Activated CD4-positive, alpha-beta T cell treated with anti-CD3 and anti-CD28 coated beads, Interleukin-2, amount 50 U/mL, for 1 hour (primary cell): ENCODE measurements at places on chromosomes 11 and 22.
A peak's percentile ranks its signal among the peaks of the same experiment; 100 is the strongest.

- no peak for DNase-seq
Observed at GRCh38 chr22:49101225-49101624, 726.4 kb downstream of the BRD1 start.

DNA sequence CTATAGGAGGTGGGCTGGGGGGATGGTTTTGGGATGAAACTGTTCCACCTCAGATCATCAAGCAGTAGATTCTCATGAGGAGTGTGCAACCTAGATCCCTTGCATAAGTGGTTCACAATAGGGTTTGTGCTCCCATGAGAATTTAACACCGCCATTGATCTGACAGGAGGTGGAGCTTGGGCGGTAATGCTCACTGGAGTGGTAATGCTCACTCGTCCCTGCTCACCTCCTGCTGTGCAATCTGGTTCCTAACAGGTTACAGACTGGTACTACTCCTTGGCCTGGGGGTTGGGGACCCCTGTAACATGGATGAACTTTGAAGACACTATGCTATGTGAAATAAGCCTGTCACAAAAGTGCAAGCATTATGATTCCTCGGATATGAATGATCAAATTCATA is 87.0 kb upstream of the CLNS1A start:
- no peak for DNase-seq

DNA sequence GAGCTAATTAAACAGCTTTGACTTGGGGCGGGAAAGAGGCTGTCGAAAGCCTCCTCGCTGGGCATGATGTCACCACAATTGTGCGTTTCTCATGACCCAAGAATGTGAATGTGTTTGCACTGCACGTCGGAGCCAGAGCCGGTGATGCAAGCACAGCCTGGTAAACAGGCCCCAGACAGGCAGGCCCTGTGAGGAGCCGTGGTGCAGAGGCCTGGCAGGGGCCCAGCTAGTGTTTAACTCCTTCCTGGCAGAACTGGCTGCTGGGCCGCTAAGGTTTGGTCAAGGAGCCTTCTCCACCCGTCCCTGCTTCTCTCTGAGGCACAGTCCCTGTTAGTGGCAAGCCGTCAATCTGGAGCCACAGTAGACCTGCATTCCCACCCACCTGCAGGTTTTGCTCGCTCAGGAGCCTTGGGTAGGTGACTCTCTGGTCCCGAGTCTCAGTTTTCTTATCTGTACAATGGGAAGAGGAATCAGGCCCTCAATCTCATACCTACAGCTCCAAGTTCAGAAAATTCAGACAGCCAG is 25.4 kb upstream of the SMTN start:
- DNase-seq: no peak

- no peak for DNase-seq
Observed at GRCh38 chr11:87628026-87628580, 547.1 kb downstream of the RAB38 start.

DNA sequence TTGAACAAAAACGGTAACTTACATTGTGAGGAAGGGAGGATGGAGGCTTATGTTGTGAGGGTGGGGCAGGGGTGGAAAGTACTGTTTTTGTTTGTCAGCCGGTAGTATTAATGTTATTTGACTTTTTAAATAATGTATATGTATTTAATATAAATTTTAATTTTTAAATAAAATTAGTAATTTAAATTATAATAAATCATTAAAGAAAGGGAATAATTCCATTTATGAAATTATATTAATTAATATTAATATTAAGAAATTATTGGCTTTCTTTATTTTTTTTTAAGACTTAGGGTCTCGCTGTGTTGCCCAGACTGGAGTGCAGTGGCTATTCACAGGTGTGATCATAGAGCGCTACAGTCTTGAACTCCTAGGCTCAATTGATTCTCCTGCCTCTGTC is 24.0 kb upstream of the TNRC6B start:
- DNase-seq: no peak

- no peak for DNase-seq
Observed at GRCh38 chr11:37657645-37658044, 1059.6 kb upstream of the RAG2 start.

- DNase-seq: no peak
Observed at GRCh38 chr11:20102397-20102796, 57.9 kb downstream of the DBX1 start.

- no peak for DNase-seq
Observed at GRCh38 chr11:94424662-94425061, 23.4 kb upstream of the GPR83 start.

DNA sequence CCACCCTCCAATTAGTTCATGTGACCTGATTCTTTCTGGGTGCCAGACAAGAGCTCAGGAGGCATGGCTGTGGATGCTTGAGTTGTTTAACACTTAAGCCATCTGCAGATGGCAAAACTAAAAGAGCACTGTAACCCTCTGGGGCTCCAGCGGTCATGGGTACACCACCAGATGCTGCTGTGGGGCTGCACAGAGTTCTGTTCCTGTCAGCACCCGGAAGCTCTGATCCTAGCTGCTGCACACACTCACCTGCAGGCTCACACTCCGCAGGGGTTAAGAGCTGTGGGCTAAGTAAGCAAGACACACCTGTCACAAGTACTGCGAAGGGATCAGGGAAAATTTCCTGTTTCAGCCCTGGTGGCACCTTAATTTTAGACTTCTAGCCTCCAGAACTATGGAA is 307.8 kb downstream of the C11orf87 start:
- no peak for DNase-seq

DNA sequence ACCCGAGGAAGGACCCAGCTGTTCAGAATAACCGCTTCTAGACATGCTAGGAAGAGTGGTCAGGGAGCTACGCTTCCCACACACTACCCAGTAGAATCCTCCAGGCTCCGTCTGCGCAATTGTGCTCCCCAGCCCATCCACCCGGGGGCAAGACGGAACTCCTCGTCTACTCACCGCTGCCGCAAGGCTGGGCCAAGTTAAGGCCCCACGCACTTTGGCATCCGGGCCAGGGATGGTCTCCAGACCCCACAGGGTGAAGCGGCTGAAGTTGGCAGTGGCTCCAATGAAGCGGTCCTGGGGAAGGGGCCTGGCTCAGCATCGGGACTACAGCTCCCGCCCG is 757 bp downstream of the RNASEH2C start:
- DNase-seq: no peak

DNA sequence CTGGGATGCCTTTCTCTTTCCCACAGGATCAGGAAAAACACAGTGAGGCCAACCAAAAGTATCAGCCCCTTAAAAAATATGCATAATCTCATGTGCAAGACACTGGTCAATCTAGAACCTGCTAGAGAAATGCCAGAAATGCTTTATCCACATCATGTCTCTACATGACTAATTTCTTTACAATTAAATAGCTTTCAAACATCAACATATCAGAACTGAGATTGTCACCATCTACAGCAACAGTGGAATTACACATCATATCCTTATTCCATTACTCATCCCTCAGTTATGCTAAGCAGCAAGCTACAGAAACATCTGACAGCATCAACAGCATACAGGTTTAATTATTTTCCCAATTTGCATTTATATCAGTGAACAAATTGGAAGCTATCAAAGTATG is 78.8 kb downstream of the DDIAS start:
- no peak for DNase-seq

- DNase-seq: no peak
Observed at GRCh38 chr22:25930083-25930482, 188.1 kb downstream of the MYO18B start.

DNA sequence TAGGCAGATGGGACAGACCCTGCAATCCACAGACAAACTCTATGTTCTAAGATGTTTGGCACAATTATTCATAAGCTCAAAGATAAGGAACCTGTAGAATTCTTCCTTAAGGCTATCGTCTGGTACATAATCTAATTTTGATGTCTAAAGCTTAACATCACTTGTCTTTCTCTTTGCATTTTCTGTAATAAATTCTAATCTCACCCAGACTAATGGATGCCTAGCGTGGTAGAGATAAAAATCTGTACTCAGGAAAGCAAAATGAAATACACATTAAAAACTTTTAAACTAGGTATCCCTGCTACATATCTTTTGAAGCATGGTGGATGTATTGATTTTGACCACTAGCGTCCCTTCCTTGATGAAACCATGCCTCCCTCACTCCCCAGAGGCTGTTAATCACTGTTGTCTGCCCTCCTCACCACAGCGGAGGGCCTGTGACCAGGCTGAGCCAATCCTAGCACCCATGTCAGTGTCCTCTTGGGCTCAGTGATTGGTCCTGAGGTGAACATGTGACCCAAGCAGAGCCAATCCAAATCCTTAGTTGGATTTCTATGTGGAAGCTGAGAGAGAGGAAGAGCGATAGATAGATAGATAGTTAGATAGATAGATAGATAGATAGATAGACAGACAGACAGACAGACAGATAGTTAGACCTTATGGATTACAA is 82.2 kb upstream of the GRK3 start:
- no peak for DNase-seq

DNA sequence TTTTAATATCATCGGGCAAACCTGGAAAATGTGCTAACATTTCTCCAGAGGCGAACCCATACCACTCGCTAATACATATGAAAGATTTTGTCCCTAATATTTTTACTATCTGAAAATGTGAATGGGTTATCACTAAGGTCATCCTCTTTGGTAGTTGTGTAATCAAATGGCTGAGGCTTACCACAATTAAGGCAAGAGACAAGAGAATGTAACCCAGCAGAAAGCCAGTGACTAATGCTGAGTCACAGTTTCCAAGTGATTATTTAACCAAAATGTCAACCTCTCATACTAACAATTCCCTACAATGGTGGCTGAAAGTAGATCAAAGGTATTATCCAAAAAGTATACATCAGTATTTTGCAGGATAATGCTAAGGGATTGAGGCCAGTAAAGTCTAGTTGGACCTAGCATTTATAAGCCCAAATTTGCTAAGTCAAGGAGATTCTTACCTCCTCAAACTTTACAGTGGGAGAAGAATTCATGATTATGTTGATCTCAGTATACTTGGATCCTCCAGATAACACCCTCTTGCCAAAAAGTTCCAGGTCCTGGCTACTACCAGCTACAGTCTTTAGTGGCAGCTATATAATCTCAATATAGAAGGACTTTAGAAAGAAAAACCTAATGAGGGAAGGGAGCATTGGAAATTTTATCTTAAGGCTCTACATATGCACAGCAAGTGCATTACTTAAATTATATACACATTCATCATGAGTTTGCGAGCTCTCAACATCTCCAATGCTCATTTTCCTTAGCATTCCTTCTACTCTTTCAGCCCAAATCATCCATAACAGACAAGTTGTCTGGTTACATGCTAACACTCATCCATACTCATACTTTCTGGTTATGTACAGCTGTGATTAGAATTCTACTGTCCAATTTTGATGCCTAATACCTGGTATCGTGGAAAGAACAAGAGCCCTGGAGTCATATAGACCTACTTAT is 25.4 kb downstream of the SIK3 start:
- DNase-seq: no peak

- peak; percentile 9 for DNase-seq
Observed at GRCh38 chr22:18110194-18110953, at the start of gene TUBA8. TUBA8 (plus strand) TSS chr22:18110809; CDS start chr22:18110866, 57 bp downstream.

DNA sequence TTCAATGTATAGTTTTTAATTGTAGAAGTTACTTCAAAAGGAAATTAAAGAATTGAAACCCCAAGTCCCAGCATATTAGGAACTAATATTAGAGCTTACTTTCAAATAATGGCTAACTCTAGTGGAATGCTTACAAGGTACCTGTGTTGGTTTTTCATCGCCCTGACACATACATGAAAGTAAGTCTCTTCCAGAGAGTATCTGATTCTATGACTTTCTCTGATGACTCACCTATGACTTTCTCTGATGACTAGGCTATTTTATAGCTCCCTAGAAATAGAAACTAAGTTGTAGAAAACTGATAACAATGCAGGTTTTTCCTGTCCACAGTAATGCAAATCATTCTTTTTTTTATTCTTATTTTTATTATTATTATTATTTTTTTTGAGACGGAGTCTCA is 33.6 kb upstream of the MMP7 start:
- no peak for DNase-seq

- no peak for DNase-seq
Observed at GRCh38 chr11:89458716-89459115, 32.5 kb downstream of the NOX4 start.

DNA sequence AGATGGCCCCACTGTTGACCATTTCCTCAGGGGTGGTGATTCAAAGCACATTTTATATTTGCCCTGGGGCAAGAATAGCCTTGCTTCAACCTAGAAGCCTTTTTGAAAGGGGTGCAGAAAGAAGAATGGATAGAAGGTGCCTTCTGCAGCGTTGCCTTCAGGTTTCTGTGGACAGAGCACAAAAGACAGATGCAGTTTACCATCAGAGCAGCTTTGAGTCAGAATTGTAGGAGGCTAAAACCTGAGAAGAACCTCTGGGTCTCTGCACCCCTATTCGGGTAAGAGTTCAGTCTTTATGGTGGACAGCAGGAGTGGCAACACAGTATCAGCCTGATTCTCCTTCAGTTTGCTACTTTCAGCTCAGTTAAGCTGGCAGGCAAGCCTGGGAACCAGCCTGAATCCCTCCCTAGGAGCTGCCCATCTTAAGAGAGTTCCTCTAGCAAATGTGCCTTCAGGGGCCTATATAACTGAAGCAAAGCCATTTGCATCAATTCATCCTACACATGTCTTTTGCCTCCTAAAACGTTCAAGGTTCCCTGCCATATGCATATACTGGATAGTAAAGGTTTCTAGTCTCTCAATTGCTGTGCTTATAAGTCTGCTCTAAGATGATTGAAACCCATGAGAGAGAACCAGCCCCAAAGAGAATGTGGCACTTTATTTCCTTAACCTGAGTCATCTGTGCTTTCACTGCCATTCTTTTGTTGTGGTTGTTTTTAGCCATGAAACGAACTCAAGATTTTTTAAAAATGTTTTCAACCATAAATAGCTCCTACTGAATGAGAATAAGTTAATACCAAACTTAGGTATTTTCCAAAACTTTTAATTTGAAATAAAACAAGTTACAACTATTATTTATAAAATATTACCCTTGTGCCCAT is 123.0 kb downstream of the TRIM44 start:
- DNase-seq: no peak

GRCh38 chr11:64687643-64688533 is 35.1 kb downstream of the NRXN2 start:
- no peak for DNase-seq

- DNase-seq: no peak
Observed at GRCh38 chr22:35608088-35608487, 9.0 kb downstream of the MB start.

DNA sequence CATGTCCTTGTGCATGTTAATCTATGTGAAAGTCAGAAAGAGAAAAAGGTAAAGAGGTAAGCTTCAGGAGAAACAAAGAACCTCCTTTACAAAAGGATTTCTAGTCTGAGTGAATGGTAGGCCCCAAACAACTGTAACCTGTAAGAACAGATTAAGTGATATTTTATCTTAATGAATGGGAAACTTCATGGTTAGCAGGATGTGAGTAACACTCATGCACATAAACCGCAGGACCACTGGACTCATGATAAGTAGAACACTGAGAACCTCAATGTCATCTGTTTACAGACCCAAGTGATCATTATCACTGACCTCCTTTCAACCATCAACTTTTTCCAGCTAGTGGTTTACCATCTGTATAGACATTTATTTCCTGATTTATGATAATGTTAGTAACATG is 19.9 kb downstream of the OR8G5 start:
- DNase-seq: no peak

DNA sequence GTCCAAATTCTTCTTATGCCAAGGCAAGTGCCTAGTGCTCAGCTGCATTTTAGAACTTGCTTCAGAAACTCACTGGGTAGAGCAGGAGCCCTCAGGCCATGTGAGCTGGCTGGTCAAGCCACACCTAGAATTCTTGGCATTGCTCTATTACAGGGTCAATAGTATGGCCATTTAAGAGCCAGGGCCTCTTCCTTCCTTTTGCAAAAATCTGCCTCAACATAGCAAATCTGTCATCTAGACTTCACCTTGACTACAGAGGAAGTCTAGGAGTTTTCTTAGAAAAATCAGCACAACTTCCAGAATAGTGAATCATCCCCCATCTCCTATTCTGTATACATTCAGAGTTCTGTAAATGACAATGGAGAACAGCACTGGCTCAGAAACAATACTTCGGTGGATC is 112.0 kb upstream of the TTC12 start:
- DNase-seq: no peak
